Activated CD4-positive, alpha-beta T cell treated with anti-CD3 and anti-CD28 coated beads, Interleukin-2, amount 50 U/mL, for 4 hours (primary cell): ENCODE measurements at places on chromosomes 2 and 18.

- DNase-seq = no peak
Measured at GRCh38 chr18:74840492-74841167, 243.0 kb downstream of the ZNF407 start.

DNA sequence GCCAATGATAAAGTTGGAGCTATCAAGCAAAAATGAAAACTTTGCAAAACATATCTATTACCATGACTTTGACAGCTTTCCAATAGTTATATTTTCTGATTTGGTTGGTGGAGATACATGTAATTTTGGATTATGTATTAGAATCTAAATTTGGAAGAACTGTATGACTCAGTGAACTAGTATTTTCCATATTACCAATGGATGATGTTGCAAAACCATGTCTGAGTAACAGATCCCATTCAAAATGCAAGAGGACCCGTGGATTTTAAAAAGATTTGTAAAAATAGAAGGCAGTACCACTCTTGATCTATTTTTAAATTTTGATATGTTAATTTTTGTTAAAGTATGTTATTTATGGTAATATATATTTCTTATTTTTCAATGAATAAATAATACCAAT is 83.0 kb downstream of the TAF4B start:
- DNase-seq = no peak

DNA sequence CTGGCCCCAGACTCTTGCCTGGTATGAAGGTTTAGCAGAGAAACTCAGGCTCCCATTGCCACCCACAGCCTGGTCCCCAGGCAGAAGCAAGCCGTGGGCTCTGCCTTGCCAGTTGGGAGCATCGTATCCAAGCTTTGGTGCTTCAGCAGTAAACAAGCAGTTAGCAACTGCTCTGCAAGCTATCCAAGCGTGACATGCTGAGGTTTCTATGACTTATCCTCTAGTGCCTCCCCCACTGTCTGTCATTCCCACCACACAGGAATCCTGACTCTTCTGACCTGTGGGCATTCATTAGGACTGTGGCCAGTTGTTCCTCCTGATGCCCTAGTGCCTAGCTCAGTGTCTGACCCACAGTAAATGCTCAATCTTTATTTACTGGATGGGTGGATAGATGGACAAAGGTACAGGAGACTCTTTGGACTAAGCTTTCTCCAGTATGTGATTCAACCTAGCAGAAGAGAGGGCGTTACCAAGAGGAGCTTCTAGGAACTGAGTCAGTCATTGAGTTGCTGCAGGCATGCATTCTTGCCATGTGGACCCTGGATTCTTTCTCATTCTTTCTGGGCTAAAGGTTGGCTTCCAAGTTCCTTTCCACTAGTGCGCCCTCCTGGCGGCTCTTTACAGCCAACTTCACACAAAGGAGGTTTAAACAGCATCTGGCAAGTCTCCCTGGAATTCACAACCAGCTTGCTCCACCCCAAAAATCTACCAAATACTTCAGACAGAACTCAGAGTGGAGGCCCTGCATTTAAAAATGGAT is 40.6 kb upstream of the MRPL19 start:
- no peak for DNase-seq

GRCh38 chr2:65378290-65378689 is 54.1 kb downstream of the SPRED2 start:
- no peak for DNase-seq
